Esophagus squamous epithelium (tissue), 5 donors: ENCODE measurements at places on chromosomes 3 and 15.

- DNase-seq: no peak
Observed at GRCh38 chr3:112634786-112635541, 6.0 kb downstream of the CCDC80 start.

- DNase-seq: no peak
Observed at GRCh38 chr15:72042865-72043264, 75.1 kb downstream of the MYO9A start.

- DNase-seq: no peak
Observed at GRCh38 chr3:65953301-65953812, 85.4 kb downstream of the MAGI1 start.

DNA sequence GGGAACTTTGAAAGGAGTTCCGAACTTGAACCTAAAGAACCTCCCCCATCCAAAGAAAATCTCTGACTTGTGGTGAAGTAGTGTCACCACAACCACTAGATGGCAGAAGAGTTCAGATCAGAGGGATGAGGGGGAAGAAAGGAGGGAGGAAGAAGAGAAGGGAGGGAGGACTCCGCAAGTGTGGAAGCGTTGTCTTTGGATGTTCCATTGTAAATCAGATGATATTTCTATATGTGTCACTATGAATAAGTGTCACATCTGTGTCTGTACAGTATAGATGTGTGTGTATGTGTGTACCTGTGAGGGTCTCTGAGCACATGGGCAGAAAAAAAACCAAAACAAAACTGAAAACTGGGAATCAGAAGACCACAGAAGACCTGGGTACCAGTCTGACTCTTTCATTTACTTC is 16.9 kb downstream of the SLC24A1 start:
- DNase-seq: no peak

DNA sequence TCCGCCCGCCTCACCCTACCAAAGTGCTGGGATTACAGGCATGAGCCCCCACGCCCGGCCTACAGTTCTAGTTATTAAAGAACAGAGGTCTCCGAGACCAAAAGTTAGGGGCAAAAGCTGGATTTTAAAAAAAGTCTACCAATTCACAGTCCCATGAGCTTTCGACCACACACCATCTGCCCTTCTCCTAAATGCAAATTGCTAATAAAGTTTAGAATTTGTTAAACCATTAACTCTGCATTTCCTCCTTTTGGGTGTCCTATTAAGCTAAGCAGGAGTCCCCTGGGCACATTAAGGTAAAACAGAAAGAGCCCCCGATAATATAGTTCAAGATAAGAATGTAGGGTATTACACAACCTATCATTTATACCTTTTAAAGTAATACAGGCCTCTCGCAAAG is 322.7 kb downstream of the FOXP1 start:
- no peak for DNase-seq

DNA sequence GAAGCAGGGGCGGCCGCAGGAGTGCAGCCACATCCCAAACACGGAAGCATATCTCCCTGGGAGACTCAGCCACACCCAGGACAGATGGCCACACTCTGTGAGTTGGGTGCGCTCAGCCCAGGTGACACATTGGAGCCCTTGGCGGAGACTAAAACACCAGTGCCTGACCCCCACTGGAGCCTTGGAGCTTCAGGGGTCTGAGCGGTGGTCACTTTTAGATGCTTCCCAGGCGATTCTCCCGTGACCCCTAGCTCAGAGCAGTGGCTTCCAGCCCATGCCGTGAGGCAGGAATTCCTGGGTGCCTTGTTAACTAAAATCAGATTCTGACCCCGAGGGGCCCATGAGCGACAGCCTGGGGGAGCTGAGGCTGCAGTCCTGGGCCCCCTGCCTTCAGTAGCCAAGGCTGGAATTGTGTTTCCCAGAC is 54.5 kb downstream of the PLXNA1 start:
- no peak for DNase-seq

DNA sequence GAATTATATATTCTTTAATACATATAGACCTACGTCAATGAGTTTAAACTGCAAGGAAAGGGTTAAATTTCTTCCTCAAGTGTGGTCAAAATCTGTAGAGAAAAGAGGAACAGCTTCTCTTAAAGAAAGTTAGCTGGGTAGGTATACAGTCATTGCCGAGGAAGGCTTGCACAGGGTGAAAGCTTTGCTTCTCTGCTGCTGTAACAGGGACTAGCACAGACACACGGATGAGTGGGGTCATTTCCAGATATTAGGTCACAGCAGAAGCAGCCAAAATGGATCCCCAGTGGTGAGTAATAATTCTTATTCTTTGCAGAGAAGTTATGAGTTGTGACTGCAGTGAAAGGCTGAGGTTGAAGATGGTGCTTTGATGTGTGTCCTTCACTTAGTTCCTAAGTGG is at the start of gene CD86:
CD86 (plus strand) TSS at position 148 of the 400 bp plus-strand sequence; CDS start at position 276, 128 bp downstream.
- no peak for DNase-seq

DNA sequence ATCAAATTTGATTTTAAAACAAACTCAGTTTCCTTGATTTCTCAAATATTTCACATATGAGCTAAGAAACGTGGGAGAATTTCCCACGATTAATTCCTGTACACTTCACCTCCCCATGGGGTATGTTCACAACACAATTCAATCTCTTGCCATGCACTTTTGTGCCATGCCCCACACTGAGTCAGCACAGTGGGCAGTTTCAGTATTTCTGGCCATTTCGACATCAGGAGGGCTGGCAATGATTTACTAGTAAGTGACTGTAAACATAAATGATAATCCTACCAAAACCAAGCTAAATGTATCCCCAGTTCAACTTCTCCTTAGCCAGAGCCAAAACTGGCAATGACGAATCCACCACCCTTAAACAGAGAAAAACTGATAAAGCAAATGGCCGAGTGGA is 293.6 kb downstream of the FGF12 start:
- no peak for DNase-seq

DNA sequence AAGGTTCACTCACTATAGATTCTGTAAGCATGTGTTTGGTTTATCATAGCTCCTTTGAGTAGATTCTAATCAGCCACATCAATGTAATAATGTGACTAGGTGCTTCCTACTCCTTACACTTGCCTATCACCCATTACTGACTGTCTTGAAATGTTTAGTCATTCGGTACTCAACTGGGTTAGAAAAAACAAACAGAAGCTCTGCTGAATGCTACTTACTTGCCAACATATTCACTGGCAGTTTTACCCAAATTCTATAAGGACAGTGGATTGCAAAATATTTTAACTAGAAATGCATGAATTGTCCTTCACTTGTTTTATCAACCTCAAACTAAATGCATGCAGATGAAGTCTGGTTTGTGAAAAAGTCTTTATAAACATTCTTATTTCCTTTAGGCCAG is 352.1 kb upstream of the ALCAM start:
- DNase-seq: no peak

DNA sequence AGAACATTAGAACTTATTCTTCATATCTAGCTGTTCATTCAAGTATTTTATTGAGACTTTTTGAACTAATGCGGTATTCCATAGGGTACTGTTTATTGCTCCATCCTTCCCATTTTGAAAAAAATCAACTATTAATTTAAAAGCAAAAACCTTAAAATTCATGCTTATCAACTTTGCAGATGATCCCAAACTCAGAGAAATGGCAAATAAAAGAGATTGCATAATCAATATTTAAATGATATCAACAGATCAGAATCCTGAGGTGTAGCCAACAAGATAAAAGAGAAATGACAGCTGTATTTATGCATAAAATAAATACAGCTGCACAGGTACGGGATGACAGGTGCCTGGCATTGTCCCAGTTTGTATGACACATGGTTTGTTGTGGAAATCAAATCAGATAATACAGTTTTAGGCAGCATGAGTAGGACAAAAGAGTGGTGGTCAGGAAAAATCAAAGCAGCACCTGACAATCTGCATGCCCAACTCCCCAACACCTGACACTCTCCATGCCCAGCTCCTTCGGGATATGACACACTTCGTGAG is 42.4 kb upstream of the CMTM8 start:
- no peak for DNase-seq

DNA sequence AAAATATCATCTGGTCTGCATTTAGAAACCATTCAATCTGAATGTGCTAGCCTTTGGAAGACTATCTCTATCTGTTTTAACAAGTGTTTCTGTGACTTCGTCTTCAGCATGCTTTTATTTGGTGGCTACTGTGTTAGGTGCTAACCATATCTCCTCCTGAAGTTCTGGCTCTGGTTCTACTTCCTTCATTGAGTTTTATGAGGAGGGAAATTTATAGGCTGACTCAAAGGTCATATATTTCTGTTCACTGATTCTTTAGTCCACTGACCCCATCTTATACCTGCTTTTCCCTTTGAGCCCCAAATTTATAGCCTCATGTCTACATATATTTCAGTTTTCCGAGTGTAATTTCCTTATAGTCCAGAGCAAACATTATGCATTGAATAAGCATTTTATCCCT is 295.0 kb upstream of the RASGRP1 start:
- DNase-seq: no peak

DNA sequence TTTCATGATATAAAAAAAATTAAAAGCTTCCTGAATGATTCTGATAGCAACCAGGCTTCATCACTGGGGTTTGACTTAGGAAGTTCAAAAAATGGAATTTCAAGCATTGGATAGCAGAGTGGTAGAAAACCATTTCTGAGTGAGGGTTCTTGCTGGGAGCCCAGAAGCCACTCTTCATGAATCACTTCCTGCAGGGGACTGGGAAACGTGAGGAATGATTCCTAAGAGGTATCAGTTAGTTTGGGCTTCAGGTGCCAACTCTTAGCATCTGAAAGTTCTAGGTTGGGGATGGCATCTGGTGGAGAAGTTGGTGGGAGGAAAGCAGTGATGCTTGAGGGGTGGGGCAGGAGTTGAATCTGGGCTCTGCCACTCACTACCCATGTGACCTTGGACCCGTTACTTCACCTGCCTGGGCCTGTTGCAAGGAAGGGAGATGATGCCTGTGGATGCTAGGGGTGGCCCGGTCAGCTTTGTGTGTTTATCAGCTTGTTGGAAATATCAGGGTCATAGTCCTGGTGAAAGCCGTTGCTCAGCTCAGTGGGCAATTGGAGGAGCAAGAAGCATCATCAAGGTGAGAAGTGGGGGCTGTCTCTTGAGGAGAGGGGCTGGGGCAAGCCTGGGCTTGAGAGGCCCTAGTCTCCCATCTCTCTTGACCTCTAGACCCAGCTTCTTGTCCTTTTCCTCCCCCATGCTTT is 37.0 kb upstream of the TNFAIP8L3 start:
- DNase-seq: no peak

GRCh38 chr15:88255484-88256278 is 858 bp downstream of the NTRK3 start:
- DNase-seq: no peak

- DNase-seq: no peak
Observed at GRCh38 chr15:58361273-58361759, 70.5 kb upstream of the LIPC start.

DNA sequence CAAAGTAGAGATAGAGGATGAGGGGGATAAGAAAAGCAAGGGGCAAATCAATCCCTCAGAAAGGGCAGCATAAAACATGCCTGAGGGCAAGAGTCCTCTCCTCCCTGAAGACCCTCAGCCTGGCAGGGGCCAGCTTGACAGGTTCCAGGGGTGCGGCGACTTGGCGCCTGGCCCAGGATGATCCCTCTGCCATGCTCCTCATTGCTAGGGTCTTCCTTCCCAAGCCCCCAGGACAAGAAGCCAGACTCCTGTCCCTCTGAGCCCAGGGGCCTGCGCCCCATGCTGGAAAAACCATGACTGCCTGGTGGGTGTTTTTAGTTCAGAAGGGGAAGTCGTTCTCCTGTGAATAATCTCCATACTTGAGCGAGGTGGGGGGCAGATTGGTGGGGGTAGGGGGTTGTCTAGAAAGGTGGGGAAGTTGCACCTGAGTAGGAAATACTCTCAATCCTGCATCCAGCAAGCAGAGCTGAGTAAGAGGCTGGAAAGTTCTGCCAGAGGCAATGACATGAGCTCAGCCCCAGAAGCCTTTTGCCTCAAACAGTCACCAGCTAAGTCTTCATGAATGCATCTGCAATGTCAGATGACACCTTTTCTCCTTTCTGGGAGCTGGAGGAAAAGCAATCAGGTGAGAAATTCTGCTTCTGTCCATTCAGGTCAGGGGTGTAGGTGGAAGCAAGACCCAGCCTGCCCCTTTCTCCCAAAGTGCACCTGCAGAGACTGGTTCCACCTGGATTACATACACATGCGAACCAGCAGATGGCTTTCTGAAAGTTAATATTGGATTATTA is 18.3 kb downstream of the SLC12A8 start:
- no peak for DNase-seq

DNA sequence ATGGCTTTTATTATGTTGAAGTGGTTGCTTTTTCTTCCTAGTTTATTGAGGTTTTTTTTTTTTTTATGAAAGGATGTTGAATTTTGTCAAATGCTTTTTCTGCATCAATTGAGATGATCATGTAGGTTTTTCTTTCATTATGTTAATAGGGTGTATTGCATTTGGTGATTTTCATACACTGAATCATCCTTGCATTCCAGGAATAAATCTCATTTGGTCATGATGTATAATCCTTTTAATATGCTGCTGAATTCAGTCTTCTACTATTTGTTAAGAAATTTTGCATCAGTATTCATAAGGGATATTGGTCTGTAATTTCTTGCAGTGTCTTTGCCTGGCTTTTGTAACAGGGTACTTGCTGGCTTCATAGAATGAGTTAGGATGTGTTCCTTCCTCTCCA is 11.5 kb upstream of the CLRN1 start:
- no peak for DNase-seq

GRCh38 chr3:49501842-49502241 is 31.8 kb downstream of the DAG1 start:
- DNase-seq: no peak

- no peak for DNase-seq
Observed at GRCh38 chr15:66956672-66957430, 108.6 kb upstream of the SMAD3 start.

- no peak for DNase-seq
Observed at GRCh38 chr3:52820736-52821135, 9.7 kb downstream of the ITIH4 start.

GRCh38 chr3:88707837-88708236 is 399.6 kb upstream of the EPHA3 start:
- DNase-seq: no peak

DNA sequence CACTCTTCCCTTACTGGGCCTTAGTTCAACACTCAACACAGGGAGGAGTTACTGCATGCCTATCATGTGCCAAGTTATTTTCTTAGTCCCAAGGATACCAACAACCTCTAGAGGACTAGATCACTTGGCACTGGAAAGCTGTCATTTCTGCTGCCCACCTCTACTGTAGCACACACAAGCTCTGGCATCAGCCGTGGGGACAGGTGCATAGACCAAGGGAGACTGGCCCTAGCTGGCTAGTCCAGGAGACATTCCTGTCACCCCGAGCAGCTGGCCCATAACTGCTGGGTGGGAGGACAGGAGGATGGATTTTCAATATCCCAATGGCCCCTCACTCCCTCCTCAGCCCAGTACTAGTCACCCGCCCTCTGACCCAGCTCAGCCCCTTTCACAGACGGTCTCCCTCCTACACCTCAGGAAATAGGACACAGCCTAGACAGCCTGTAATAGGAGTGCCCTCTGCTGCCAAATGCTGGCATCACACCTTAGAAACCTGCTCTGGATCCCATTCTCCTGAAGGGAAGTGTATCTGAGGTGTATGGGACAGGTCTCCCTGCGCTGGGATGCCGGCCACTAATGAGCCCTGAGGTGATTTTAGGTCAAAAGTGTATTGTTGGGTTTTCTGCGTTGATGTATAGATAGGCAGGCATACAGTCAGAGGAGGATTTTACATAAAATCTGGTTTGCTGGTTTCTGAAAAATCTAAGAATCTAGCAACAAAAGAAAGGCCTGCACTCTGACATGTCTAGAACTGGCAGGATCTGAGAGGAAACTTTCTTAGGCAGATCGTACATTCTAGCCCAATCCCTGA is 3.4 kb upstream of the DZIP1L start:
- DNase-seq: no peak

- DNase-seq: no peak
Observed at GRCh38 chr3:138976047-138976446, 29.0 kb downstream of the FOXL2NB start.
